SK-N-SH treated with all-trans-retinoic acid at 6 μM for 48 hours (cell line): ENCODE measurements at places on chromosomes 7 and 10.

DNA sequence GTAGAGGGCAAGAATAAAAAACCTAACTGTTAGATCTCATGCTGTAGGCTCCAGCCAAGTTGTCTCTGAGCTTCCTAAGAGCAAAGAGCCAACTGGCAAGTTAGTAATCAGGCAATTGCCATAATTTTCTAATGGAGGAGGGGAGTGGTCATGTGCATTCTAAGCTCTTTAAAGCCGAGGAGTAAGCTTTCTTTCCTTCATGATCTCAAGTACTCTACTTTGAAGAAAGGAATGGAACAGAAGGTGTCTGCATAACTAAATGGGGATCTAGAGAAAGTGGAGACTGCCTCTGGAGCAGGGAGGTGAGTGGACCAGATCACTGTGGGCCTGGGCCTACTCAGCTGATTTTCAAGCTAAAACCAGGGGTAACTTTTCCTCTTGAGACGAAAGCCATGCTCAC lies 37.7 kb upstream of the TOMM7 start:
- ATAC-seq: no peak

DNA sequence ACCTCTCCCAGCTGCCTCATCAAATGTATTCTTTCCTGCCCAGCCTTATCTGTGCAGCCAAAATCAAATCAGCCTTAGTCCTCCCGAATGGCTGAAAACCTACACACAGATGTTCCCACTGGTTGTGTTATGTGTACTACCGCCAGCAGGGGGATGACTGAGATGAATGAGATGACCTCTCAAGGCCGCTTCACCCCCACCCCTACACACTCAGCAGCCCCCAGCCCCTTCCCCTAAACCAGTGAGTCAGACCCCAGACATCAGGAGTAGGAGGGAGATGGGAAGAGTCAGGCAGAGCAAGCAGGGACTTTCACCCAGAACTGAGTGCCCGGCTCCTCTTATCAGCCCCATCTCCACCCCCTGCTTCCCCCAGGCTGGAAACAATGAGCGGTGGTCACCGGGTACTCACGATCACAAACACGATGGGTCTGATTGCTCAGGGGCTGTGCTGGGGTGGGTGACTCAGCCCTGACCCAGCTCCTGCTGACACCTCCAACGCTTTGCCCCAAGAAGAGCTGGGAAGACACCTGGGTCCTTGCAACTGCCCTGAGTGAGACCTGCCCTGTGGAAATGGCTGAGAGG lies 6.5 kb upstream of the C10orf105 start:
- ATAC-seq: peak; percentile 74

GRCh38 chr10:2340831-2341647 lies 603.7 kb upstream of the ADARB2 start:
- ATAC-seq: no peak

DNA sequence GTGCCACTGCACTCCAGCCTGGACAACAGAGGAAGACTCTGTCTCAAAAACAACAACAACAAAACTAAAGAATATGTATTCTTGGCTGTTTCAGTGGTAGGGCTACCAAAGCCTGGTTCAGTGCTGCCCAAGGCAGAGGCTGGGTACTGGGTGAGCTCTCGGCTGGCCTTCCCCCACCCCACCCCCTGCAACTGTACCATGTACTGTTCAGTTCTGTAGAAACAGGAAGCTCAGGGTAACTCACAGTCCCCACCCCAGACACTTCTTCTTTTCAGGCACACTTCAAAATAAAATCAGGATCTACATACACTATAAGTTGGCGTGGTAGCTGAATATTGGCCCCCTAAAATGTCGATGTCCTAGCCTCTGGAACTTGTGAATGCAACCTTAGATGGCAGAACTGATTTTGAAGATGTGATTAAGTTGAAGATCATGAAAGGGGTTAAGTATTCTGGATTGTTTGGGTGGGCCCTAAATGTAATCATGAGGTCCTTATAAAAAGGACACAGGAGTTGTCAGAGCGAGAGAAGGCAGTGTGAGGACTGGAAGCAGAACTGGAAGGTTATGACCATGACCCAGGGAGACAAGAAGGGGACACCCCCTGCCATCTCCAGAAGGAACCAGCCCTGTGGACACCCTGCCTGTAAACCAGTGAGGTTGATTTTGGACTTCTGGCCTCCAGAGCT lies 31.2 kb downstream of the TBXAS1 start:
- no peak for ATAC-seq

GRCh38 chr7:26375726-26376174 lies 84.1 kb downstream of the SNX10 start:
- no peak for ATAC-seq

DNA sequence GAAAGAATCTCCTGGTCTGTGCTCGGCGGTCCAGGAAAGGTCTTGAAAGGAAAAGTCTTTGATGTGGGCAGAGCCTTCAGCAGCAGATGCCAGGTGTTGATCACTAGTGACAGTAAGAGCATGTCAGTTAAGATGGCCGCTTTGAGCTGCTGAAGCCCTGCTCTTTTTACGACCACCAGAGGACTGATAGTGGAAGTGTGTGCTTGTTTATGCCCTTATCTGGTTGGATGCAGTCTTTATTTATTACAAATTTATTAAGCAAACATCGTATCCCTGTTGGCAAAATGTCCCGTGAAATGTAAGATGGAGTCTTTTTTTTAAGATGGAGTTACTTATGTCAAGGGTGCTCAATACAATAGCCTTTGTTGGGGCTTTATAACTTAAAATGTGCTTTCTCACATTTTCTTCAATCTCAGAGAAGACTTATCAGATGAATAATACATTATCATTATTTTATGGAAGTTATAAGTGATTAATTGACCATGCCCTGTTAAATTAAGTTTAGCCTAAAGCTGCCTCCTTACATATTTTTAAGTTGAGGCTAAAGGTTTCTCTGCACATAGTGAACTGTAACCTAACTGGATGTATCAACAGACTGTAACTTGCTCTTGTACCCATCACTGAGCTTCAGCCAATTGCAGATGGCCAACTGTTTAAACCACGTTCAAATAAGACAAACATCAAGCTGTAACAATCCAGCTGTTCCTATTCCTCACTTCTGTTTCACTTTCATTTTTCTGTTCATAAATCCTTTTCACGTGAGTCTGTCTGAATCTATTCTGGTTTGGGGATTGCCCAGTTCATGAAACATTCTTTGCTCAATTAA lies 97.4 kb upstream of the PIK3CG start:
- no peak; the same call in 2 of the 3 replicates for ATAC-seq

GRCh38 chr7:144528536-144529045 lies 125.1 kb upstream of the NOBOX start:
- ATAC-seq: no peak

DNA sequence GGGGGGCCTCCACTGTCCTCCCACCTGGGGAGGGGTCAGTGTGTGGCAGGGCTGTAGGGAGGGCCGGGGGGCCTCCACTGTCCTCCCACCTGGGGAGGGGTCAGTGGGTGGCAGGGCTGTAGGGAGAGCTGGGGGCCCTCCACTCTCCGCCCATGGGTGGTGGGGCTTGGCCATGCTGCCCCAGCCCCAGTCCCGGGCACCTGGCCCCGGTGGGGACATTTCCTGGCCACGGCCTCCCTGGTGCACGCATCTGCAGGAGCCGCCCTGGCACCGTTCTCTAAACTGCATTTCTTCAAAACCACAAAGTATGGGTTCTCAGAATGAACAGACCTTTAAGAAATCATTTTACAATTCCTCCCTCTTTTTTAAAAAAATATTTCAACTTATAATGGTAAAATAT lies 89.3 kb upstream of the PDGFA start:
- ATAC-seq: no peak

DNA sequence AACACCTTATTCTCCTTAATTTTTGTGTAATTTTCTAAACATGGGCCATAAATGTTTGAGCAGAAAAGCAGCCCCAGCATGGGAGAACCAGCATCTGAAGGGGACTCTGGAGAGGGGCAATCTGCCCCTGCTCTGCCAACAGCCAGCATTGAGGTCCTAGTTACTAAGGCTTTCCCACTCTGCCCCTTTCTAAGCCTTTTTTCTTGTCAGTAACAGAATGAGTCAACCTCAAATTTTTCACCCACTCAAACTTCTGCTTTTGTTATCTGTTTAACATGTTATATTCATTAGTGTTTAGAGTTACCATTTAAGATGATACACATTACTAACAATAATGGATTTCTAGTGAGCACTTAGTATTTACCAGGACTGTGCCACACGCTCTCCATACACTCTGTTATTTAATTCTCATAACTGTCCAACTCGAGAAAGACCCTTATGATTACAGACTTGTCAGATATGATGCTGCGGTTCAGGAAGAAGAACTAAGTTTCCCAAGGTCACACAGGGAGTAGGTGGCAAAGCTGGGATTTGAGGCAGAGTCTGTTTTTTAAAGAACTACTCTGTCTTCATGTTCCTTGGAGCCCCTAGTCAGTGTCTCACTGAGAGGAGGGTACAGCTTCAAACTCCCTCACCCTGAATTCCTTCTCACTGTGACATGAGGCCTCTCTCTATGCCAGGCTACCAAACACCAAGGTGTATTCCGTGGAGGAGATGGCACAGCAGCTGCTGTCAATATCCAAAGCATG lies 19.9 kb upstream of the GPAM start:
- no peak for ATAC-seq

DNA sequence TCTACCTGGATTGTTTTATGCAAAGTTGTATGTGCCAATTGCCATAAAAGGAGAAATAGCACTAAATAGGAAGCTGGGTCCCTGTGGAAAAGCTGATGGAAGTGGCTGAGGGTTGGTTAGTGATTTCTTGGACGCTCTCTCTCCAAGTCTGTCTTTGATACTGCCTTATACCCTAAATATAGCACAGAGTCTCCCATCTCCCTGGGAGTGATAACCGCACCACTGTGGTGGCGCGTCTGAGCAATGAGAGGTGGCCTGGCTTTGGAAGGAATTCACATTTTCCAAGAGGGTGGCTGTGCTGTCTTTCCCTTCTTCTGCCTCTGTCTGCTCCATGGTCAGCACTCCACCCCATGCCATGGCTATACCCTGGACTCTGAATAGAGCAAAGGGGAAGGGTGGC lies 31.2 kb downstream of the STMP1 start:
- no peak for ATAC-seq

DNA sequence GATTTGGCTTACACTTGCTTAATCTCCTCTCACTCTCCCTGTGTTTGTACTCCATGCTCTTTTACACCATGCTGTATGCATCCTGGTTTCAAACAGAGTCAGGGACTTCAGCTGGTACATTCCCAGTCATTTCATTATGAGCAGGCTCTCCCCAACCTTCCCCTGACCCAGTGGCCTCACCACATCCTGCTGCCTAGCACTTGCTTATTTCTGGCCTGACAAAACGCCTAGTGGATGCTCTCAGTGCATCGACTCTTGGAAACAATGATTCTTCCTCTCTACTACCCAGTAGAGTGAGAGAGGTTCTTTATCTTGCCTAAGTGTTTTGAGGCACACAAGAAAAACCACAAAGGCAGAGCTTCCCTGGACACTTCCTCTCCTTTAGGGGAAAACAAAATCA lies 63.4 kb downstream of the CAV1 start:
- peak; percentile 72 for ATAC-seq

- ATAC-seq: no peak
These were observed 26.3 kb downstream of the IGF2BP3 start for GRCh38 chr7:23443974-23444373.

DNA sequence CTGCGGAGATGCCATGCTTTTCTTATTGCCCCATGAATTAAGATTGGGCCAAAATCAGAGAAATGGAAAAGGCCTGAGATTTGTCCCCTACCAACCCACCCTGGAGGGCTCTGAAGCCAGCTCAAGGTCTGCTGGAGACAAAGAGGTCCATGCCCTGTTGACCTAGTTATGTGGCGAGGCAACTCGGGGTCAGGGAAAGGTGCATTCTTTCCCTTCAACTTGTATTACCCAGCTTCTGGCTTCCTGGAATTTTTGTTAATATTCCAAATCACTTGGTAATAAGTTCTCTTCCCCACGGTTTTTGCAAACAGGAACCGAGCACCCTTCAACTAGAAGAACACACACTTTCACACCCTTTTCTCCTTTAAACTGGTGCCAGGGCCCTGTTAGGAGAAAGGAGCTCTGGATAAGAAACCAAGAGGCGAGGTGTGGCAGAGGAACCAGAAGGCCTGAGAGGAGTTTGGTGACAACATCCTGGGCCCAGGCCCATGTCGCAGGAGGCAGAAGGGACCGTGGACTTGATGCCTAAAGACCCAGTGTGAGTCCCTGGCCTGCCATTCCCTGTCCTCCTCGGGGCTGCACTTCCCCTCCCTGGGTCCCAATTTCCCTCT lies 12.5 kb upstream of the SFRP5 start:
- no peak for ATAC-seq

DNA sequence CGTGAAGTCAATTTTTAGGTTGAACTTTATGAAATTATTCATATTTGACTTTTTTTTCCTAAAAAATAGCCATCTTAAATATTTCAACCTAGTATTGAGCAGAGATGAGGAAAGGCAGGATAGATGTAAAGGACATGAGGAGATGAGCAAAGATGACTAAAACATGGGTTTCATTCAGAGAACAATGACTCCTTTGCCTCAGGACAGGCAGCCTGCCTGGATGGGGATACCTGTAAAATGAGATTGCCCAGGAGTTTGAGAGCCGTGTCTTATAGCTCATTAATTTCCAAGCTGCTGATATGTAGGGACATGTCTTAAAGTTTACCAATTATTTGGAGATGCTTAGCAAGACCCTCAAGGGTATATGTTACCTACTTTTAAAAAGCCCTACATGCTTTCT lies 243.8 kb upstream of the MDFIC start:
- no peak for ATAC-seq

DNA sequence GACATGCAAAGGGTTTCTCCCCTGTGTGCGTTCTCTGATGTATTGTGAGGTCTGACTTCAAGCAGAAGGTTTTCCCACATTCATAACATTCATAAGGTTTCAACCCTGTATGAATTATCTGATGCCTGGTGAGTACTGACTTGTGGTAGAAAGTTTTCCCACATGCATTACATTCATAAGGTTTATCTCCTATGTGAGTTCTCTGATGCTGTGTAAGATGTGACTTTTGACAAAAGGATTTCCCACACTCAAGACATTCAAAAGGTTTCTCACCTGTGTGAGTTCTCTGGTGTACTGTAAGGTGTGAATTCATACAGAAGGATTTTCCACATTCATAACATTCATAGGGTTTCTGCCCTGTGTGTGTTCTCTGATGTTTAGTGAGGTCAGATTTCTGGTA lies 45.1 kb downstream of the ZNF33B start:
- no peak for ATAC-seq

DNA sequence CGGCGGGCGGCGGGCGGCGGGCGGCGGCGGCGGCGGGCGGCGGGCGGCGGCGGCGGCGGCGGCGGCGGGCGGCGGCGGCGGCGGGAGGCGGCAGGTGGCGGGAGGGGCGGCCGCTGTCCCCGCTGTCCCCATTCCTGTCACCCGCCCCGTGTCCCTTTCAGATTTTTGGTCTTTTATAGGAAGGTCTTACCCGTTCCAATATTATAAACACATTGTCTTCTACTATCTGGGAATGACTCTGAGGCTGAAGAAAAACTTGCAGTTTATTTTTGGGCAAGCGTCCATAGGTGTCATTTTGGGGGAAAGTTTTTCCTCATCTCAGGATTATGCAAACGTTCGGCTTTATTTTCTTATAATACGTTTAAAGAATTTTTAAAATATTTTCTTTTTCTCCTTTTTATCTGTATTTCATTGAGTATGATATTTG lies 578 bp downstream of the ZNF713 start:
- no peak for ATAC-seq
